SHP77 treated with DMSO at 0.1 percent for 48 hours (cell line): ENCODE measurements at places on chromosomes 7 and 10.
A peak's percentile ranks its signal among the peaks of the same experiment; 100 is the strongest.

GRCh38 chr7:41153268-41153667, 549.6 kb downstream of the INHBA start:
- DNase-seq = no peak

DNA sequence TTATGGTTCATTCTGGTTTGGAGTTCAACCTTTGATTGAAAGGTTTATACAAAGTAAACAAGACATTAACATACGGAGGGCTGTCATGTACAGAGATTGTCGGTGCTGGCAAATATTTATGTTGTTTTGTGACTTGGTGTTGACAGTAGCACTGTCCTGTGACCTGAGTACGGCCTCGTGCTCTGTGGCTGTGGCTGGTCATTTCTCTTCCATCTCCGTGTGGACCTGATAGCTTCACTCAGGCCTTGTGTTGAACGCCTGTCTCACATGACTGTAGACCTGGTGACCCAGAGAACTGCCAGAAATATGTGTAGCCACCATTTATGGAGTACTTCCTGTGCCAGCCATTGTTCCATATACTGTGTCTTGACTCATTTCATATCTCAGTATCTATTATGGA, 311.6 kb downstream of the CCDC3 start:
- DNase-seq = no peak

DNA sequence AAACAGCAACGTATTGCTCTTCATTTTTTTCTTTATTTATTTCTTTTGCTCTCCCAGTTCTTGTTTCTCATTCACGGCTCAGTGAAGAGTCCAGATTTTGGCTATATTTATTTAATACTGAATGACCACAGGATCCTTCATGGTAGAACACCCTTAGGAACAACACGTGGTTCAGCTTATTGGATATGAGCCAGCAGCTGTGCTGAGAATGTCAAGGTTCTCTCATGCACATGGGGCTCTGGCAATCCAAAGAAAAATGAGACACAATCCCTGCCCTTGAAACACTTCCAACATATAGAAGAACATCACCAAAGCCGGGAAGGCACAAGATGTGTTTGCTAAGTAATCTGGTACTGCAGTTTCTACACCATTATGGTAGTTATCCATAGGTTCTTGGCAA, 852.9 kb downstream of the SORCS1 start:
- no peak for DNase-seq

GRCh38 chr7:35331730-35332678, 78.1 kb upstream of the TBX20 start:
- DNase-seq = no peak

DNA sequence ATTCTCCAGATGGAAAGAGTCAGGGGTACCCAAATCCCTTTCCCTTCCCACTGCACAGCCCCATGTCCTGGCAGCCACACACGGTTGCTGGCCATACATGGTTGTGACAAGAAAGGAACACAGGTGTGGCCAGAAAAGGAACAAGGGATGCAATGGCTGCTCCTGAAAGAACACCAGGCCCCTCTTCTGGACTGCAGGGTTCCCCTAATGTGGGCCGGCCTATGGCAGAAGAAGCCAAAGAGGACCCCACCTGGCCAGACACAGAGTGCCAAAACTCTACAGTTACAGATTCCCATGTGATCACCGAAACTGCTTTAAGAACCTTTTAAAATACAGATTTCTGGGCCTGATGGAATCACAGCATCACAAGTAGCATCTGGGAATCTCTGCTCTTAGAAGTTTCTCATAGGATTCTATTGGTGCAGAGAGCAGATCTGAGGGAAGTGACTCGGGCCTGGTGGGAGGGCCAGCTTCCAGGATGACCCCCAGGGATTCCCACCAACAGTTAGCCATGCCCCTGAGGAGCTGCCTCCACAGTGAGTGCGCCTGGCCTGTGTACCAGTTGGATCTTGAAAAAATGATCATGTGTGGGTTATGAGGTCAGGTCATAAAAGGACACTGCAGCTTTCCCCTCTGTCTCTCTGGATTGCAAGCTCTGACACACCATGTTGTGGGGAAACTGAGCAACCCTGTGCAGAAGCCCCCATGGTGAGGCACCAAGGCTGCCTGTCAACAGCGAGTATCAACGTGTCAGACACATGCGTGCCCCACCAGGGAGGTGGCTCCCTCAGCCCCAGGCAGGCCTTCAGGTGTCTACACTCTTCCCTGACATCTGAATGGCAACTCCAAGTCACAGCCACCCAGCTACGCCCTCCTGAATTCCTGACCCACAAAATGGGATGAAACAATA, 89.6 kb upstream of the LANCL2 start:
- DNase-seq = no peak

DNA sequence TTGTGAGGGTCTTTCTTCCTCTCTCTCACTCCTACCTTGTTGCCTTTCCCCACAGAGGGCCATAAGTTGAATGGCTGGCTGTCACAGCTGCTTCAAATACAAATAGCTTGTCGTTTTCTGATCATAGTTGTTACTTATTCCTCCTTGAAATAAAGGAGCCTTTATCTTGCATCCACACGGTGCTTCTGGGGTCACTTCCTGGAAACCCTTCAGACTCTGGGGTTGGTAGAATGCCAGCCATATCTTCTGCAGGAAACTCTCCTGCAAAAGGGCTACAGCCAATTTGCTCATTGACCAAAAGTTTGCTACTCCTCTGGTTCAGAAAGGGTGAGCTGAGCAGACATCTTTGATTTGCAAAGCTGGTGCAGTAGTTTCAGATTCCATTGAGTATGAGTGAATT, 70.4 kb downstream of the FAM185A start:
- no peak for DNase-seq

DNA sequence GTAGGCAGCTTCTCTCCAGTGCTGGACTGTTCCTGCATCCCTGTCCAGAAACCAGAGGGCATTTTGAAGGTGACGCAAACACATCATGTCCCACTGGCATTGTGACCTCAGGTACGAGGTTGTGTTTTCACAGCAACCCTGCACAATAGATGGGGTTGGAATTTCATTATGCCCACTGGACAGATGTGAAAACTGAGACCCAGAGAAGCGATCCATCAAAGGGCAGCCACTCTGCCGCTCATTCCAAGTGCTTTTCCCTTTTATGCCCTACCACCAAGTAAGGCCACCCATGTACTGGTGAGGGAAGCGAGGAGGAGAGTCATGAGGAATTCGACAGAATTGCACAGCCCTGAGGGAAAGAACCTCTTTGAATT, 63.3 kb downstream of the CALML3 start:
- DNase-seq = no peak

DNA sequence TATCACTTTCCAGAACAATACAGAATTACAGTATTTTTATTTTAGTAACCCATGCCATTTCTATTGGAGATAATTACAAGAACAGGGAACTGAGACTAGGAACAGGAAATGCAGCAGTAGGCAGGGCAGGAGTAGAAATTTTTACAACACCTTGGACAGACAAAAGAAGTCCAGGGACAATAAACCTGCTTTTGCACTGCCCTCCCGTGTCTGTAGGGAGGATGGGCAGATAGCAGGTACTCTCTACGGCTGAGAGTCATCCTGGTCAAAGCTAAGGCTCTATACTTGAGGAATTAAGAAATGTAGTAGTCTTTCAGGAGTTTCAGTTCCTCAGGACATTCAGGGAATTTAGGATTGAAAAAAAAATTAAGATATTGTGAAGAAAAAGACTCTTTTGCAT, 63.4 kb downstream of the VAX1 start:
- DNase-seq = no peak

- DNase-seq = peak; percentile 71
Observed at GRCh38 chr7:131007439-131008330, 273.7 kb upstream of the KLF14 start.

DNA sequence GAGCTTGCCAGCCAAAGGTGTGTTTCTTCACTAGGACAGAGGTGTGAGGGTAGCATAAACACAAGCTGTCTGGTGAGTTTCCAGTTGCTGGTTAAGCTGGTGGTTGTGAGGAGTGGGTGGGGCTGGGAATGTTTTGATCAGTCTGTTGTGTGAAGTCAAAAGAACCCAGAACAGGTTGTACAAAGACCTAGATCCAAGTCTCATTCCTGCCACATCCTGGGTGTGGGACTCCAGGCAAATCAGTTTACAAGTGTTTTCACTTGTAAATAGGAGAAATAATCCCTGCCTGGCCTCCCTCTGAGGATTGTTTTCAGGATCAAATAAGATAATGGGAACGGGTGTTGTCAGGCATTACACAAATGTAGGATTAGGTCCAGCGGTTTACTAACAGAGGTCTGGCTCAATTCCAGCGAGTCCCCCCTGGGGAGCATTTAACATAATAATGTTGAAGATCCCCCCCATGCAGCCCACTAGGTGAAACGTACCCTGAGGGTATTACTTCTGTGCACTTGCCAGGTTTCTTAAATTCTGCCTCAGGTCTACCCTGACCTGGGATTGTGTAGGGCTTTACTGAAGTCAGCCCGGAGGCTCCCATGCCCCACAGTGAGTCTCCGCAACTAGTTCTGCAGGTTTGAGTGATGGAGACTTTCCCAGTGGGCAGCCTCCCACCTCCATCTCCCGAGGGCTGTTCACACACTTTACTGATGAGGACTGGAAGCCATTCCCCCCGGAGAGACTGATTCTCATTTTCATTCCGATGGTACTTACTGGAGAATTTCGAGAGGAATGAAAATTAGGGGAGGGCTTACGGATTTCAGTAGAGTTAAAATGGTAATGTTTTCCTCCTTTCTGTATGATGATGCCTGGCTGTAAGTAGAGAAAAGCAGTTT, 2.7 kb upstream of the FRAT2 start:
- no peak for DNase-seq

GRCh38 chr10:86329093-86329710, 37.4 kb downstream of the GRID1 start:
- no peak for DNase-seq

GRCh38 chr10:58818900-58819299, 306.2 kb downstream of the BICC1 start:
- no peak for DNase-seq

DNA sequence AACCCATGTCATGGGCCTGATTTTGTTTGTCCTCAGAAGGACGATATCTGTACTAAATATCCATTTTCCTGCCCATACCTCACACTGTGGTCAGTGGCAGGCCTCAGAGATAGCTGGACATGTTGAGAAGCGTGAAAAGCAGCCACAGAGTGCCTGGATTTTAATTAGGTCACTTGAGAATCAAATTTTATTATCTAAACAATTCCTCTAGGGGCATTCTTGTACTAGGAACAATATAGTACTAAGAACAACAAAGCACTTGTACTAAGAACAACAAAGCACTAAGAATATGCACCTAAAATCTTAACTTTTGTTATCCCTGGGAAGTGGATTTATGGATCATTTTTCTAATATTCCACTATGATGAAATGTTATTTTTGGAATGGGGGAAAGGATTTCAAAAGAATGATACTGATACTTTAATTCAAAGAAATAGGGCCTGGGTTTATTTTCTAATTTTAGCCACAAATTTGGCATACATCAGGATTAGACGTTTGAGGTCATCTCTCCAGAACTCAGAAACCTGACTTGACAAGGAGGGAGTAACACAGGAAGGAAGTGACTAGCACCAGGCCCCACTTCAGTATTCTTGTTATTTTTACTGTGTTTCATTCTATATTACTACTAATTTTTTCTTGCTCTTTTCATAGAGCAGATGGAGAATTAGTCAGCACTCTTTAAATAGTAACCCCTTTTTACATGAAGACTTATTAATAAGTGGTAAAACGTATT, 112.2 kb downstream of the EXOC4 start:
- no peak for DNase-seq

DNA sequence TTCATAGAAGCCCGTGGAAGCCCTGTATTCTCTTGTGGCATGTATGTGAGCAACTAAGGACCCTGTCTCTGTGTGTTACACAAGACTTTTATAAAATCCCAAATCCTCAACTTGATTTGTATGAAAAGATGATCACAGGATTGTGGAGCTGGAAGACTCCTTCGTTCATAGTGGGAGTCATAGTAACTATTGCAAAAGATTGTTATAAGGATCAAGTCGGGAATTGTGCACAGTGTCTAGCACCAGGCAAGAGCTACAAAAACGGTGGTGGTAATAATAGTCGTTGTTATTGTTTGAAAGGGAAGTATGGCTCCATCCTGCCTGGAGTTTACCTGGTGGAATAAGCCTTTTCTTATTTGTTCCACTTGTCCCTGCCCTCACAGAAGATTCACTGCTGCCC, 42.8 kb upstream of the MTURN start:
- DNase-seq = no peak

DNA sequence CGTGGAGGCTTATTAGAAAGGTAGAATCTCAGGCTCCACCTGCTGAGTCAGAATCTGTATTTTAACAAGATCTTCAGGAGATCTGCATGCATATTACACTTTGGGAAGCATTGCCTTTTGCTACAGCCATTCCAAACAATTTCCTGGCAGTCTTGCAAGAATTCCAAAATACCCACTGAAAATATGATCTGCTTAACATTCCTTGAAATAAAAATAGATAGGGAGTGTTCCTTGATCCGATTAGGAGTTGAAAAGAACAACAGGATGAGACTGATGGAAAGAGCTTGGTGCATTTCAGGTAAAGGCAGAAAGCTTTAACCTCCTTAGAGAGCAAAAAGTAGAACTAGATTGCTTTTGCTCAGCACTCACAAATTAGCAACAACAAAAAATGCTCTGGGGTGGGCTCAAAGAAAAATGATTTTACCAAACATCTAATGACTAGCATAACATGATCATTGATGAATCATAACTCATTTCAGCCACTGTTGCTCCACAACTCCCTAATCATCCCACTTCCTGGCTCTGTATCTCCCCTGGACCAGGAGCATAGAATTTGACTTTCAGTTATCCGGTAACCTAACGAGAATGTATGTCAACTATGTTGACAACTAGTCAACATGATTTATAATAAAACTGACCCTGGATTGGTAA, 115.2 kb downstream of the RNLS start:
- no peak for DNase-seq

- no peak for DNase-seq
Observed at GRCh38 chr7:4613846-4614548, 68.1 kb upstream of the FOXK1 start.

- no peak for DNase-seq
Observed at GRCh38 chr10:89556600-89556999, 21.2 kb upstream of the SLC16A12 start.

DNA sequence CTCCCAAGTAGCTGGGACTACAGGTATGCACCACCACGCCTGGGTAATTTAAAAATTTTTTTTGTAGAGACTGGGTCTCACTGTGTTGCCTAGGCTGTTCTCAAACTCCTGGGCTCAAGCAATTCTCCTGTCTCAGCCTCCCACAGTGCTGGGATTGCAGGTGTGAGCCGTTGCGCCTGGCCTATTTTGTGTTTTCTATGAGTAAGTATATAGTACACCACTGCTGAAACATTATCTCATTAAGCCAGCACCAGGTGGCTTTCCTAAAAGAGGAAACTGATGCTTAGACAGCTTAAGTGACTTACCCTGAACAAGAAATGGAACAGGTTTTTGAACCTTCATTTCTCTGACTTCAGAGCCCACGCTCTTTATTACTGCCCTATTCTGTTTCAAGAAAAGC, 7.8 kb upstream of the PTPN12 start:
- no peak for DNase-seq

- DNase-seq = no peak
Observed at GRCh38 chr10:128572696-128573095, 446.5 kb upstream of the MKI67 start.

DNA sequence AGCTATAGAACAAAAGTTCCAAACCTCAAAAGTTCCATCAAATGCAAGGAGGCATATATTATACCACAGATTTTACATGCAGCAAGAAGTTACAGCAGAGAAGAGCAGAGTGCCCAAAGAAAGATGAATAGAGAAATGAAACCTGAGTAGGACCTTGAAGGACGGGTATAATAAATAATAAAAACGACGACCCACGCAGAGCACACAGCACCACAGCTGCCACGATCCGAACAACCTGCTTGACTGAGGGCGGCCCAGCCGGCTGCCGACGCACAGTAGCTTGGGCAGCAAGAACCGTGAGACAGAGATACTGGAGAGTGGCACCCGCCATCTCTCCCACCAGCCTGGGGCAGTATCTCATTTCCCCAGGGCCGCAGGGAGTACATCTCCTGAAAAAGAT, 79.0 kb downstream of the HIPK2 start:
- DNase-seq = no peak
